ENCODE measurements at places on chromosomes 7 and 10. TPM values are rescaled to one million over a fixed set of nuclear protein-coding genes. Genes with fewer than 3 reads are reported as not detected.

TASOR2 gene
- total RNA-seq: 39.4 TPM

TMEM139 gene
- total RNA-seq: 1.9 TPM

ZFAND2A gene
- total RNA-seq: 59.6 TPM

EGFR gene
- 109 TPM for total RNA-seq

CYP26C1 gene
- not detected for total RNA-seq

MSMB gene
- total RNA-seq: not detected

PSD gene
- total RNA-seq: 0.55 TPM

MSS51 gene
- 0.26 TPM for total RNA-seq

SPOCK2 gene
- 0.51 TPM for total RNA-seq

BMPR1A gene
- total RNA-seq: 27.3 TPM

GNAI1 gene
- total RNA-seq: 34.6 TPM

BICC1 gene
- total RNA-seq: 17.7 TPM
